Left cardiac atrium (tissue), 4 donors: ENCODE measurements at places on chromosomes 7 and 10. TPM values are rescaled to one million over a fixed set of nuclear protein-coding genes. Genes with fewer than 3 reads are reported as not detected.

Gene GATAD1
- total RNA-seq = 16.1 TPM

Gene SPDYE9
- not detected for total RNA-seq

Gene ZNF273
- total RNA-seq = 2.3 TPM

Gene EVX1
- total RNA-seq = not detected

Gene LBX1
- not detected for total RNA-seq

Gene CRYGN
- 0.53 TPM for total RNA-seq

Gene IFIT5
- 14.5 TPM for total RNA-seq

Gene GNB2
- 125 TPM for total RNA-seq

Gene OR2A5
- total RNA-seq = not detected

Gene ABCA13
- total RNA-seq = not detected

Gene AKR1C4
- not detected for total RNA-seq

Gene LIPJ
- not detected for total RNA-seq

Gene AIMP2
- 31.5 TPM for total RNA-seq

Gene MPP7
- total RNA-seq = 11.0 TPM

Gene ZNF398
- 10.7 TPM for total RNA-seq

Gene GBF1
- total RNA-seq = 27.6 TPM

Gene ZNF212
- 6.0 TPM for total RNA-seq

Gene DDX50
- total RNA-seq = 25.5 TPM

Gene AGR2
- not detected for total RNA-seq

Gene LMTK2
- total RNA-seq = 26.7 TPM

Gene SVIL
- 250 TPM for total RNA-seq

Gene GIMAP5
- 18.6 TPM for total RNA-seq

Gene UNCX
- total RNA-seq = not detected

Gene GJD4
- total RNA-seq = not detected

Gene SFMBT2
- total RNA-seq = 11.4 TPM

Gene DNAJC12
- 3.7 TPM for total RNA-seq

Gene CXCL12
- 213 TPM for total RNA-seq

Gene TMEM72
- 0.27 TPM for total RNA-seq

Gene CCL24
- total RNA-seq = not detected

Gene WDR91
- total RNA-seq = 8.2 TPM

Gene PDSS1
- total RNA-seq = 4.7 TPM

Gene TMEM60
- total RNA-seq = 11.3 TPM

Gene ARL3
- 12.0 TPM for total RNA-seq

Gene ITPRID1
- total RNA-seq = not detected

Gene TMEM140
- 12.0 TPM for total RNA-seq

Gene AKR1C8
- total RNA-seq = not detected

Gene SLC26A5
- not detected for total RNA-seq

Gene TBX20
- total RNA-seq = 109 TPM

Gene ENTPD1
- 18.5 TPM for total RNA-seq

Gene RINT1
- 13.8 TPM for total RNA-seq

Gene GPR26
- total RNA-seq = not detected

Gene PRKAG2
- total RNA-seq = 141 TPM

Gene NAT16
- not detected for total RNA-seq

Gene CYP2C18
- total RNA-seq = not detected

Gene SUGCT
- 4.4 TPM for total RNA-seq
